ENCODE measurements at places on chromosomes 5 and 9.

DNA sequence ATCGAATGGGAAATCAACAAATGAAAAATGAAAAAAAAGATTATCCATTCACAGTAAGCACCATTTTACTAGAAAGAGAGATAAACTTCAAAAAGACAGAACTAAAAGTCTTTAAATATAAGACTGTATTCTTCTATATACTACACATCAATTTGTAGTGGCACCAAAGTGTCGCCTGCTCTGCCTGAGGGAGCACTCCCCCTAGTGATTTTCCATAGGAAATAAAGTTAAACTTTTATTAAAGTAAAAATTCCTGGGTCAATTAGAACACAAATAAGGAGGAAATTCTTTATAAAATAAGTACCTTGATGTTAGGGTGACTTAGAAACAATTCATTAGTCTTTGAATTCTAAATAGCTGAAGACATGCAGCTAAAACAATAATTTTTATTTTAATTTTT is 9.7 kb downstream of the RAD1 start:
- DNase-seq, result no peak

- DNase-seq, result no peak
These were observed 37.3 kb downstream of the PBX3 start for GRCh38 chr9:125784286-125785049.

DNA sequence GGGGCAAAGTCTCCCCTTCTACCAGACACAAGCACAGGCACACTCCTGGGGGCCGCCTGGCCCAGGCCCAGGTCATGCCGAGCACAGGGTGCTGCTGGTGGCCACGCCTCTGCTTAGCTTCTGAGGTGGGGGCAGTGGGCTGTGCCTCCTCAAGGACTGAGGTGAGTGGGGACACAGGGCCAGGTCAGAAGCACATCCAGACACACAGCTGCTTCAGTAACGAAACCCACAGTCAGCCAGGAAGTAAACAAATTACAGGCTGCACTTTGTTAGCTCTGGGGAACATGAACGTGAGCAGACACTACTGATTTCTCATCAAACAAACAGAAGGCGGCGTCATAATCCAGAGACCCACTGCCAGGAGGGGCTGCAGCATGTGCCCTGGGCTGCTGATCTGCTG is 192.4 kb downstream of the HSPA4 start:
- DNase-seq, result no peak

- DNase-seq, result no peak
These were observed 61.6 kb downstream of the SEMA4D start for GRCh38 chr9:89436326-89436725.

DNA sequence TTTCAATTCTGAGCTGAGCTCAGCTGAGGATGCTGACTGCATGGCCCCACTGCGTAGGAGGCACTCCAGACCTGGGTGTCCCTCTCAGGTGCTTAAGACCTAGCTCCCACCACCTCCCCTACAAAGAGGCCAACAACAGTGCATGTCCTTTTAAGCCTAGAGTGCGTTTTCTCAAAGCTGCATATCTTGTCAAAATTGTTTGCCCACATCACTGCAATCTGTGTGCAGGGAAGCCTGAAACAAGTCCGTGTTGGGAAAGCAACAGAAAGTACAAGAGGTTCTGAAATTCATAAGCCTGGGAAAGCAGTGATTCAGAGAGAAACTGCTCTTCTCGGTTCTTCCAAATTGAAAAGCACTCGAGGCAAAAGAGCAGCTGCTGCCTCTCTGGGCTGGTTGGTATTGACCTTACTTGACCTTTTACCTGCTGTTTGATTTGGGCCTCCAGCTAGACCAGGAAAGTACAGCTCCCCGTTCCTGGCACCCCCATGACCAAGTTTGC is 238.4 kb downstream of the NR2F1-AS1 start:
- DNase-seq, result no peak

- DNase-seq, result no peak
These were observed 568.9 kb downstream of the CCDC171 start for GRCh38 chr9:16121601-16122286.

GRCh38 chr9:115057559-115057958 is 60.4 kb downstream of the TNC start:
- DNase-seq, result no peak

- DNase-seq, result no peak
These were observed 3.3 kb downstream of the PRELID1 start for GRCh38 chr5:177306674-177307543.

DNA sequence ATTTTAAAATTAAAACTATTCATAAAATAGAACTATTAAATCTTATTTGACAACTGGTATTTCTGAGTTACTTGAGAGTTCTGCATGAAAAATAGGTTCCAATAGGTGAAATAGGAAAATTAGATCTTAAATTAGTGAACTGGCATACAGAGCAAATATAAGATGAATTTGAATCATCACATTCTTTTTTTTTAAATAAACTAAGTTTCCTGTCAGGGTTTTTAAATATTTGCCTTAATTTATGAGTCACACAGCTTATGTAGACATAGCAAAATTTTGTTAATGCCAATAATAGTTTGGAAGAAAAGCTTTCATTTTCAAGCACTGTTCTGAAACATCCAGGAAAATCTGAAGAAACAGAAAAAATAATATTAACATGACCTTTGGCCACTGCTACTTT is 311.7 kb upstream of the HAPLN1 start:
- no peak for DNase-seq

Data from stimulated activated CD8-positive, alpha-beta memory T cell treated with anti-CD3 and anti-CD28 coated beads, Interleukin-7, amount 100 ng/mL, for 48 hours (primary cell).